ENCODE measurements at places on chromosomes 13 and 19.

- DNase-seq = no peak
These were observed 6.1 kb upstream of the ZNF543 start for GRCh38 chr19:57314146-57314545.

DNA sequence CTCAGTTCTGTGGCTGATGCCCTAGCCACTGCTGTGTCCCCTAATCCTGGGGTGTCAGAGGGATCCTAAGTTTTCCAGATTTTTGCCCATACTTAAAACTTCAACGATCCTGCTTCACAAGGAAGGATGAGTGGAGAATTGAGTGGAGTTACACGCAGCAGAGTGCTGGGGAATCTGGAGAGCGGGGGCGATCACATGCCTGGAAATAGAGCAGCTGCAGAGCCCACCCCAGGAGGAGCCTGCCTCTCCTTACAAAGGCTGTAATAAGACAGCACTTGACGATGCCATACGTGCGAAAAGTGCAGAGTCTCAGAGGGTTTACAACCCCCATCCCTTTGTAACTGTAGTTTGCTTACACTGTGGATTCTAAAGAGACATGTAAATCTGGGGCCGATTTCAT is 40.6 kb downstream of the SUGP2 start:
- DNase-seq = no peak

DNA sequence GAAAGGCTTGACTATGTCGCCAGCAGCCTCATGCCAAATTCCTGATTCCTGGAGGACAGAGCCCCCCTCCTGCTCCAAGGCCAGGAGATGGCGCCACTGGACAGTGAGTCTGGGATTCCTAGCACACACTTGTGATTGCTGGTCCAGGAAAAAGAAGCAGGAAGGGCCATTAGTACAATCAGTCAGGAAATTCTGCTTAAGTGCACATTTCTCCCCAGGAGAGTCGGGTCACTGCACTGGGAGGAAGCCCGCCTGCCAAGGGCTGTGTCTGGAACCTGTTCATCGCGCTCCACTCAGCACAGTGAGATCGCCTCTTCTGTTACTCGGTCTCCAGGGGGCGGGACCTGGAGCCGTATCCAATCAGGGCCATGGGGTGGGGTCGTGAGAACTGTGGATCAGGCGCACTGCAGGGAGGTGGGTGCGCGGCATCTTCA is 65.1 kb downstream of the ZNF823 start:
- peak; percentile 25 for DNase-seq

DNA sequence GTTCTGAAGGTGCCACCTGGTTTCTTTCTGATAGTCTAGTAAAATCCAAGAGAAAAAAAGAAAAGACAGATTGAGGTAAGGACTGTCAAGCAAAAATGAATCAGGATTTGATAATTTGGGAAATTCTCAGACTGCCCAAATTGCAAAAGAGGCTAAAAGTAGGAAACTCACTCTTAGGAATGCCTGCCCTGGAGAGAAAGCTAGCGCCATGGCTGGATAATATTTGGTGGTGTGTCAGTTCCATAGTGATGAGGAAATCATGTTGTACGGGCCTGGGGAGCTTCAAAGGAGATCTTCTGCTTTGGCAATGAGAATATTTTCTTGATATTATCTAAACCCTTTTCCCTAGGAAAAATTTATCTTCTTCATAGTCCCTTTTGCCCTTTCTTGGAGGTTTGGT is 1008.1 kb upstream of the SLC10A2 start:
- DNase-seq = no peak

DNA sequence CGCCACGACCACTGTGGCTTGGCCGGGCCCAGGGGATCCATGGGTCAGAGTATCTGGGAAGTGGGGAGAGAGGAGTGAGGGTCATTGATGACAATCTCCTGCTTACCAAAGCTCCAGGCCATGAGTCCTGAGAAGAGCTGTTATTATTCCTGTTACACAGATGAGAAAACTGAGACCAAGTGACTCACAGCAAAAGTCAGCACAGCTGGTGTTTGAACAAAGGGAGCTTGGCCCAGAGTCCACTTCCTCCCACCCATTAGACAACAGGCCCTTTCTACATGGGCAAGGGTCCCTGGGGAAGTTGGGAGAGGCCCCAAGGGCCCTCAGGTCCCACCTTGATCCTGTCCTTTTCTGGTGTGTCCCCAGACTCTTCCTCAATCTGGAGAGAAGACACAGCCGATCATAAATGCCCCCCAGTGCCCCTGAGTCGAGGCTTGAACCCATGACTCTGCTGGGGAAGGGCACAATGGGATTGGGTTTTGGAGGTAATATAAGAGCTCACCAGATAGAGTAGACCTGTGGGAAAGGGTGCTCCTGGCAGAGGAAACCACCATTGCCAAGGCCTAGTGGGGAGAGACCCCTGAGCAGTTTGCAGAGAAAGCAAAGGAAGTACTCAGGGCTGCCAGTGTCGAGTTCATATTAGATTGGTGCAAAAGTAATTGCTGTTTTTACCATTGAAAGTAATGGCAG is 6.8 kb downstream of the FUT6 start:
- no peak for DNase-seq

GRCh38 chr13:96632536-96633320 is 361.5 kb downstream of the OXGR1 start:
- DNase-seq = no peak

DNA sequence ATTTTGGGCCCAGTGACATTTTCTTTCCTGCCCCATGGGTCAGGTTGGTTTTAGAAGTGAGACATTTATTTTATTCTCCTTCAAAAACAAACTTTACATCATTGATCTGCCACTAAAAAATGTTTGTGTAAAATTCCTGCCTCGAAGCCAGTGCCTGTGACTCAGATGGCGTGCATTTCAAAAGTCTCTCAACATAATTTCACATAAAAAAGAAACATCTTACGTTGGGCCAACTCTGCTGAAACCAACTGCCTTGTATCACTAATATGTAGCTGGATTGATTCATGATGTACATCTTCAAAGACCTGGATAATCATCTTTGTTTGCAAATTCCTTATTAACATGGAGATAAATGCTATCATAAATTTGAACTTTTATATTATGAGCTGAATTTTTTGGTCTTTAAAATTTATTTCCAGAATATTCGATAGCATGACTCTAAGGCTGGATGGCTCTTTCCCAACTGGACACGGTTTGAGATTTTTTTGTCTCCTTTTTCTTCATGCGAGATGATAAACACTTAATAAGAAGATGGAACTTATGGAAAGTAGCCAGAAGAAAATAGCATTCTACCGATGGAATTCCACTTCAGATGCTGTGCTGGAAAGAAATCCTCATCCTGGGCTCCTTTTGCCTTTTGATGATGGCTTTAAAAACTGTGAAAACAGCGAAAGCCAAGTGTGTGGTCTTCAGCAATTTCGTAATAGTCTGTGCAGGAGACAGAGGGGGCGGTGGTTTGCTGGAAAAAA is 420.5 kb downstream of the FGF9 start:
- no peak for DNase-seq

- no peak for DNase-seq
These were observed 5.2 kb upstream of the MYDGF start for GRCh38 chr19:4675346-4675745.

- DNase-seq = no peak
These were observed 818.0 kb upstream of the SLC10A2 start for GRCh38 chr13:103884101-103884723.

DNA sequence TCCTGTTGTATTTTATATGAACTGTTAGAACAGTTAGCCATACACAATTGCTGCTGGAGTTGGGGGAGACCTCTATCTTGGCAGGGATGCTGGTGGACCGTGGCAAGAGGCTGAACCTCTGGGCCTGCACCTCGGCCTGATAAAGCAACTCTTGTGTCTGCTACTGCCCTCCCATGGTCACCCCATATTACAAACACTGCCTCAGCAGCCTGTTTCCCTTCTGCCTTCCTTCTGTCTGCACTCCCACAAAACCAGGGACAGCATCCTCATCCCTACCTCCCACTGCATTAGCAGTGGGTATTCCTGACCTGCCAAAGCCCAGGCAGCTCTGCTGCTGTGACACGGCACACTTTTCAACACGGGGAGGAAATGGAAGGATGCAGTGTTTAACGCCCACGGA is 456.4 kb downstream of the FGF14 start:
- no peak for DNase-seq

- DNase-seq = peak; percentile 78
These were observed 76.2 kb upstream of the TNFSF11 start for GRCh38 chr13:42497798-42498197.

DNA sequence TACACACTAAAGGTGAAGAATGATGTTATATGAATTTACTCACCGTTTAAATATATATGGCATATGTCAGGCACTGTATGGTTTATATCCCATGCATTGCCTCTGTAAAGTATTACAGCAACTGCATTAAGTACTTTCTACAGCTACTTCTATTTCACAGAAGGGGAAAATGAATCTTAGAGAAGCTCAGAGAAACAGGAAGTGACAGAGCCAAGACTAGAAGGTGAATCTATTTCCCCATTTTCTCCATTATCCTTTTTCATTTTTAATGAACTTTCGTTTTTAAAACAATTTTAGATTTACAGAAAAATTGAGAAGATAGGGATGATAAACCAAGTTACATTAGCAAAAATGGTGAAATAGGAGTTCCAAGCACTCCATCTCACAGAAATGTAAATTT is 863.3 kb downstream of the UQCRFS1 start:
- DNase-seq = no peak

GRCh38 chr19:44367024-44367423 is 10.5 kb upstream of the ZNF112 start:
- DNase-seq = no peak
